ENCODE measurements at places on chromosomes 3 and 15. TPM values are rescaled to one million over a fixed set of nuclear protein-coding genes. Genes with fewer than 3 reads are reported as not detected.

Gene DRD3
- not detected for total RNA-seq

Gene PDIA5
- total RNA-seq: 14.1 TPM

- peaks cover 62% of the 10 kb centered on the region for H3K4me1 ChIP-seq
- no peaks in the 10 kb centered on the region for H3K27me3 ChIP-seq
- DNase-seq: no peak
- H3K27ac ChIP-seq: no peak overlapping the region
- no peaks in the 10 kb centered on the region for H3K36me3 ChIP-seq
These were observed 16.1 kb downstream of the VGLL4 start for GRCh38 chr3:11627612-11628011.

- H3K4me1 ChIP-seq: no peaks in the 10 kb centered on the region
- H3K36me3 ChIP-seq: no peaks in the 10 kb centered on the region
- DNase-seq: peak; percentile 17
- no peaks in the 10 kb centered on the region for H3K27me3 ChIP-seq
- H3K27ac ChIP-seq: no peak overlapping the region
These were observed 220.0 kb downstream of the FAM43A start for GRCh38 chr3:194905696-194906095.

GRCh38 chr15:57820119-57820518 is 113.6 kb downstream of the POLR2M start:
- H3K27me3 ChIP-seq: peaks cover 5% of the 10 kb centered on the region
- no peak for DNase-seq
- no peaks in the 10 kb centered on the region for H3K4me1 ChIP-seq
- no peak overlapping the region for H3K4me3 ChIP-seq
- H3K27ac ChIP-seq: no peak overlapping the region
- no peaks in the 10 kb centered on the region for H3K36me3 ChIP-seq

DNA sequence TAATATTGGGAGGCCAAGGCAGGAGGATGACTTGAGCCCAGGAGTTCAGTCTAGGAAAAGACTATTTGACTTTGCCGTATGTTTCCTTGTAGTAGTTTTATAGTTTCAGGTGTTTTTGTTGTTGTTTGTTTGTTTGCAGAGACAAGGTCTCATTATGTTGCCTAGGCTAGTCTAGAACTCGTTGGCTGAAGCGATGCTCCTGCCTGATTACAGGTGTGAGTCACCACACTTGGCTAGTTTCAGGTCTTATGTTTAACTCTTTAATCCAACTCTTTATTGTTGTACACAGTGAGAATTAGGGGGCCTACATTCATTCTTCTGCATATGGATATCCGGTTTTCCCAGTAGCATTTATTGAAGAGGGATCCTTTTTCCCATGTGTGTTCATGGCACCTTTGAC is 32.0 kb downstream of the FAIM start:
- no peak overlapping the region for H3K4me3 ChIP-seq
- no peaks in the 10 kb centered on the region for H3K4me1 ChIP-seq
- no peak overlapping the region for H3K27ac ChIP-seq
- no peaks in the 10 kb centered on the region for H3K27me3 ChIP-seq

DNA sequence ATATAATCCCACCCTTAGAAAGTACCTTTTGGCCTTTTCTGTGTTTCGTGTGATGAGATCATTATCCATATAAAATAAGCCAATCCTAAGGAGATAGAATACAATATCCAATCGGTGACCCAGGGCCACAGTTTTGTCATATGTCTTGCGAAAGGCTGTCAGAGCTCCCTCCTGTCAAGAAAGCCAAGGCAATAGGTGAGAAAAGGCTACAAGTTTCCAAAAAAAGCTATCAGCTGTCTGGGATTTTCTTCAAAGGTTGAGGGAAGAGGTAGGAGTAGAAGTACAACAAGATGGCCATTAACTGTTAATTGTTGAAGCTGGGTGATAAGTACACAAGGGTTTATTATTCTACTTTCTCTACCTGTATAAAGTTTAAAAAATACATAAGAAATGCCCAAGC is 4.0 kb downstream of the PSMD6 start:
- no peaks in the 10 kb centered on the region for H3K27me3 ChIP-seq
- no peak for DNase-seq

- peaks cover 21% of the 10 kb centered on the region for H3K4me1 ChIP-seq
- DNase-seq: no peak
- H3K27ac ChIP-seq: no peak overlapping the region
- no peaks in the 10 kb centered on the region for H3K36me3 ChIP-seq
- no peaks in the 10 kb centered on the region for H3K27me3 ChIP-seq
These were observed 6.1 kb upstream of the DUSP7 start for GRCh38 chr3:52062505-52062904.

DNA sequence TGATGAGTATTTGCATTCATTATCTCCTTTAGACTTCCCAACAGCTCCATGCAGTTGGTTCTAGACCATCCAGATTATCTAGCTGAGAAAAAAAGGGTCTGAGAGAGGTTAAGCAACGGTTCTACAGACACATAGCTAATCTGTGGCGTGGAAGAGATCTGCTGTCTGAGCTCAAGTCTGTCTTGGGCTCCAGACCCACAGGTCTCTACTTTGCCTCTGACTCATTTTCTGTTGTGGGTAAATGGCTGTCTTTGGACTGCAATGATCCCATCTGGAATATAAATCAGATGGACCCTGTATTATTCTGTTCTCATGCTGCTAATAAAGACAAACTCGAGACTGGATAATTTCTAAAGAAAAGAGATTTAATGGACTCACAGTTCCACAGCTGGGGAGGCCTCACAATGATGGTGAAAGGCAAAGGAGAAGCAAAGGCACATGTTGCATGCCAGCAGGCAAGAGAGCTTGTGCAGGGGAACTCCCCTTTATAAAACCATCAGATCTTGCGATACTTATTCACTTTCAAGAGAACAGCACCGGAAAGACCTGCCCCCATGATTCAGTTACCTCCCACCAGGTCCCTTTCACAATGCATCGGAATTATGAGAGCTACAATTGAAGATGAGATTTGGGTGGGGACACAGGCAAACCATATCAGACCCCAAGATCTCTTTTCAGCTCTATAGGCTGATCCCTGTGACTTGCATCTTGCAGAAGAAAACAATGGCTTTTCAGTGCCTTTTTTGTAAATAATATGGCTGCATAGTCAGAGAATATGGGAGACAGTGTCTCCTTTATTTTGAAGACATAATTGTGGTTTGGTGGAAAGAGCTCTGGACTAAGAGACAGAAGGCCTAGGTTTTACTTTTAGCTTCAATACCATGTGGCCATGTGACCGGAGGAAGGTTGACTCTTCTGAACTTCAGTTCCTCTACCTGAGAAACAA is 24.7 kb downstream of the CEMIP start:
- no peak overlapping the region for H3K4me3 ChIP-seq
- no peaks in the 10 kb centered on the region for H3K4me1 ChIP-seq
- H3K36me3 ChIP-seq: no peaks in the 10 kb centered on the region
- DNase-seq: no peak
- no peak overlapping the region for H3K27ac ChIP-seq
- no peaks in the 10 kb centered on the region for H3K27me3 ChIP-seq
